ENCODE measurements at places on chromosomes 5 and 9.

DNA sequence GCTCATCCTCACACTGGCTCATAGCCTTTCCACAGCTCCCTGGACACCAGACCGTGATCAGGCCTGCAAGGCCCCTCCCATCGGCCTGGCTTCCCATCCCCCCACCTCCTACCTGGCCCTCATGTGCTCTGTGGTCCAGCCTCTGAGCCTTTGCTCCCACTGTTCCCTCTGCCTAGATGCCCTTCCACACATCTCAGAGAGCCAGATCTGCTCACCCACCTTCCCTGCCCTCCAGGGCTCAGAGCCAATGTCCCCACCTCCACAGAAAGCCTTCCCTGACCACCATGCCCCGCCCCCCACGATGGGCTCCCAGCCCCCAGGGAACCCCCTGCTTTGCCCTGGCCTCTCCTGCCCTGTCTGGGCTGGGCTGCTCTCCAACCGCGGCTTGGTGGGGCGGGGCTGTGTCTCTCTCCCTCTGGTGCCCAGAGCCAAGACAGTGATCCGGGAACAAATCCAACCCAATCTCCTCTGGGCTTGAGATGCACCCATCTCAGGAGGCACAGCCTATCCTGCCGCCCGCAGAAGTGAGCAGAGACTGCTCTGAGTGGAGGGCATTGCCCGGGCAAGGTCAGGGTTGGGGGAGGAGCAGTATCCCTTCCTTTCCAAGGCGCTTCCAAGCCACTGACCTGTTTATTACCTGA is 1.6 kb downstream of the NINJ1 start:
- DNase-seq = peak; percentile 67

DNA sequence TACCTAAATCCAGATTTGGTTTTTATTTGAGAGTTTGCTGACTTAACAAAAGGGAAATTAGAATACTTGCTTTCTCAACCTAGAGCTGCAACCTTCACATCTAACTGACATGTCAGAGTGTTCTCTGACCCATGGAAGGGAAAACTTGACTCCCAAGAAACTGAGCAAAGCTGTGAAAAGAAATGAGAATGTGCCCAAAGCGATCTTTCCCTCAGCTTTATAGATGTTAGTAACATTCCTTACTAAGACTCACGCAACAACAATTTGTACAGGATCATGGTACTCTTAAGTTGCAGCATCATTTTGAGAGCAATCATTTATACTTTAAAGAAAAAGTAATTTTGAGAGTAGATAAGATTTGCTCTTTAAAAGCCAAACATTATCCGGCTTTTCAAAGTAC is 117.0 kb upstream of the FBXL7 start:
- DNase-seq = no peak

- no peak for DNase-seq
These were observed 188.4 kb downstream of the RGS3 start for GRCh38 chr9:113651896-113652295.

DNA sequence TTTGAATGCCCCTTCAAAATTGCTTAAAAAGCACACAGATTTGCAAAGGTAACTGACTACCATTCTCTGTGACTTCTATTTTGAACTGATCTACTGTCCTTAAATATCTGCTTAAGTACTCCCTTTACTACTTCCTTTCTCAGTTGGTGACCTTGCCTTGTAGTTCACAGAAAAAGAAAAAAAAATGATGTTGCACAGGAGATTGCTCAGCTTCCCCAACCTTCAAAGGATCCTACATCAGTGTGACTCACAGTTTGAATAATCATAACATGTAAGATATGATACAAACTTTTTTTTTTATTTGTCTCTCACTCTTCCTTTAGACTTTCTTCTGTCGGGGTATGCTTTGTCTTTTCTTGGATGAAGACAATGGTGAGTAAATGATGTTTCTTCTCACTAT is 1029.6 kb downstream of the CDH12 start:
- no peak for DNase-seq

DNA sequence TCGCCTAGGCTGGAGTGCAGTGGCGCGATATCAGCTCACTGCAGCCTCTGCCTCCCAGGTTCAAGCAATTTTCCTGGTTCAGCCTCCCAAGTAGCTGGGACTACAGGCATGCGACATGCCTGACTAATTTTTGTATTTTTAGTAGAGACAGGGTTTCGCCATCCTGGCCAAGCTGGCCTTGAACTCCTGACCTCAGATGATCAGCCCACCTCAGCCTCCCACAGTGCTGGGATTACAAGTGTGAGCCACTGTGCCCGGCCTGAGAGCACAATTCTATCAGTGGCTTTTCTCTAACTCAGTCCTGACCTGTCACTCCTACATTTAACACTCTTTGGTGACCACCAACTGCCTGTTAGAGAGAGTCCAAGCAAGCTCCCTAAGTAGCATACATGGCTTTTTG is 82.7 kb upstream of the SPOCK1 start:
- no peak for DNase-seq

- peak; percentile 46 for DNase-seq
These were observed 12.0 kb downstream of the GPSM1 start for GRCh38 chr9:136339173-136339957.

GRCh38 chr9:30661925-30662324 is 1722.5 kb upstream of the ACO1 start:
- no peak for DNase-seq

GRCh38 chr5:122924719-122925395 is 79.4 kb downstream of the SNX24 start:
- no peak for DNase-seq

DNA sequence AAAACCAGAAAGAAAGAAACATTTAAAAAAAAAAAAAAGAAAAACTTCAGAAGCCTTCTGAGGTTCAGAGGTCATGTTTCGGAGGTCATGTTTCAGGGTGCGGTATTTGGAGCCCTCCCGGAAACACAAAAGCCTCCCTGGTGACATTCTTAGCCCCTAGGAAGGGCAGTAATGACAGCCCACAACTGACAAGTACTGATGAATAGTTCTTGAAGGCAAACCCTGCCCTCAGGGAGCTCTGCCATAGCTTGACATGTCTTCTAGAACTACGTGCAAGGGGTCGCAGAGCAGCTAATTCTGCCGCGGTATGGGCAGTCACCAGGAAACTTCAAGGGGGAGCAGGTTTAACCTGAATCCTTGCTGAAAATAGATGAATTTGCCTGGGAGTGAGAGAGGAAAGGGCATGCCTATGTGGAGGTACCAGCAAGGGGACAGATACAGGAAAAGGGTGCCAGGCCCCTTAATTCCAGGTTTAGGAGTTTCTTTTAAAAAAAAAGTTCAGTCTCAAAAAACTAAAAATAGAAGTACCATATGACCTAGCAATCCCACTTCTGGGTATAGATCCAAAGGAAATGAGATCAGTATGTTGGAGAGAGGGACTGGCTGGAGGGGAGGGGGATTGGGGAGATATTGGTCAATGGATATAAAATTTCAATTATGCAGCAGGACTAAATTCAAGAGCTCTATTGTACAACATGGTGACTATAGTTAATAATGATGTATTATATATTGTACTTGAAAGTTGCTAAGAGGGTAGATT is 98.4 kb downstream of the C9orf152 start:
- DNase-seq = no peak

GRCh38 chr9:121700165-121700831 is 48.9 kb downstream of the DAB2IP start:
- DNase-seq = peak; percentile 56

DNA sequence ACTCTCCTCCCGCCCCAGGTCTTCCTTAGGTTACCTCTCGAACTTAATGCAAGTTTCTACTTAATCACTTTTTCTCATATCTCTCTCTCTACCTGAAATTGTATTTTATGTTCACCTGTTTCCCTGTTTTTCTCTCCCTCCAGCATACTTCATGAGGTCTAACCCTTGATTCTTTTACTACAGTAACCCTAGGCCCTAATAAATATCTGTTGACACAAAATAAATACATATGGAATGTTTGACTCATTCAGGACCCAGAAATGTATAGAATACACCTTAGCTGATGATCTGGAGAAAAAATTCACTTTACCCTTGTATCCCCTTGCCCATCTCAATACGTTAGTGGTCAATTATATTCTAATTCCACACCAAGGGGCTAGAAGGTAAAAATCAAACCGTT is 250.9 kb upstream of the PTGER4 start:
- DNase-seq = no peak

GRCh38 chr9:108258640-108259039 is 597.1 kb downstream of the ACTL7B start:
- no peak for DNase-seq

GRCh38 chr5:115375893-115376292 is 79.4 kb upstream of the CCDC112 start:
- no peak for DNase-seq

- no peak for DNase-seq
These were observed 7.7 kb downstream of the NOXA1 start for GRCh38 chr9:137430723-137431415.

DNA sequence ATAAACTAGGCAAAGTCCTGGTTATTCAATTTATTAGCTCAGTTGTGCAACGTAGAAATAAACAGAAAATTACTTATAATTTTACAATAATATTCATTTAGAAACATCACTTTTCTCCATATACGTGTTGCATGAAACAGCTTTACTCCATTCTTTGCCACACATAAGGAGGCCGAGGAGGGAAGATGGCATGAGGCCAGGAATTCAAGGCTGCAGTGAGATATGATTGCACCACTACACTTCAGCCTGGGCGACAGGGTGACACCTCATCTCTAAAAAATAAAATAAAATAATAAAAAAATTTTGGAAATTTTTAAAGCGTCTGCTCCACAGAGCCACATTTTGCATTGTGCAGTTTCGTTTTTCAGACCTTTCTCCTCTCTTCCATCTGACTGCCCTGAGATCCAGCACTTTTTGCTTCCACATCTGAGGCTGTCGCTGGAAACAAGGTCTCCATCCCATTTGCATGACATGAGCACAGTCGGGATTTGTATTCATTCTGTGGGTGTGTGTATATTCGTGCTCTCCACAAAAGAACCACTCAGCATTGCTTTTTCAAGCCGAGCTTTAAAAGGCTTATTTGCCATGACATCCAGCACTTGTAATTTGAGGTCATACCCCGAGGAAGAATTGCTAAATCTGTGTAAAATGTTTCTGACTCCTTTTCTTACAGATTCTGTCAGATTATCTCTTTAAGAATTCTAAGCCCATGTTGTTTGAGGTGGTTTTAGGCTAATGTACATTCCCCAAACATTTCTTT is 98.6 kb upstream of the MSX2 start:
- no peak for DNase-seq

- DNase-seq = no peak
These were observed 199.4 kb upstream of the SLC24A2 start for GRCh38 chr9:19988281-19988680.

- DNase-seq = no peak
These were observed 391.1 kb upstream of the GRIA1 start for GRCh38 chr5:153099328-153099727.

DNA sequence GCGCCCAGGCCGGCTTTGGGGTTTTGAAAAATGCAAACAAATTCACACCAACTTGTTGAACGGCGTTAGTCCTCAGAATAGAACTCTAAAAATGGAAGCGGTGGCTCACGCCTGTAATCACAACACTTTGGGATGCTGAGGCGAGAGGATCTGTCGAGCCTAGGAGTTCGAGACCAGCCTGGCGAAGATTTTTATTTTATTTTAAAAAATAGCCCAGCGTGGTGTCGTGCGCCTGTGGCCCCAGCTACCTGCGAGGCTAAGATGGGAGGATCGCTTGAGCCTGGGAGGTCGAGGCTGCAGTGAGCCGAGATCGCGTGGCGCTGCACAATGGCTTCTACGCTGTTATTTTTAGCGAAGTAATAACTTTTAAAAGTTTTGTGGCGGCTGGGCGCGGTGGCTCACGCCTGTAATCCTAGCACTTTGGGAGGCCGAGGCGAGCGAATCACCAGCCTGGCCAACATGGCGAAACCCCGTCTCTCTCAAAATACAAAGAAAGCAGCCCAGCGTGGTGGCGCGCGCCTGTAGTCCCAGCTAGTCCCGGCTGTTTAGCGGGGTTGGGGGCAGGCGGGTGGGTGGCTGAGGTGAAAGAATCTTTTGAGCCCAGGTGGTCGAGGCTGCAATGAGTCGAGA is 694 bp upstream of the PLIN2 start:
- DNase-seq = no peak

- peak; percentile 78 for DNase-seq
These were observed 106.0 kb upstream of the LRRTM2 start for GRCh38 chr5:138981131-138981530.

GRCh38 chr5:68435611-68436010 is 220.1 kb downstream of the PIK3R1 start:
- DNase-seq = no peak

DNA sequence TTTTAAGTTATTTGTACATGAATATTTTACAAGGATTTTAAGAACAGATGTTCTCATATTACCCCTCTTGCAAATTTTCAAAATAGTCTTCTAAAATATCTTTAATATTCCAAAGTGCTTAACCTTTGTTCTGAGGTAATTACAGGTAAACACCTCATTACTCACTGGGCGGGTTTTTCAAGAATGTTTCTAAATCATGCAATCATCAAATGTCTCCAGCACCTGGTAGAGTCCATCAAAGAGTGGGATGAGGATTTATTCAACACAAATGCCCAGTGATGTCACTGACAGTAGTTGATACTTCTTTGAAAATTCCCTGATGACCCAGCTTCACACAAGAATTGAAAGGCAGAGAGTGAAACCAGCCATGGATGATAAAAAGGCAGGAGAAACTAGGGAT is 114.4 kb downstream of the SEC61B start:
- DNase-seq = no peak

- peak; percentile 73 for DNase-seq
These were observed 122.5 kb downstream of the COL23A1 start for GRCh38 chr5:178467568-178468195.

DNA sequence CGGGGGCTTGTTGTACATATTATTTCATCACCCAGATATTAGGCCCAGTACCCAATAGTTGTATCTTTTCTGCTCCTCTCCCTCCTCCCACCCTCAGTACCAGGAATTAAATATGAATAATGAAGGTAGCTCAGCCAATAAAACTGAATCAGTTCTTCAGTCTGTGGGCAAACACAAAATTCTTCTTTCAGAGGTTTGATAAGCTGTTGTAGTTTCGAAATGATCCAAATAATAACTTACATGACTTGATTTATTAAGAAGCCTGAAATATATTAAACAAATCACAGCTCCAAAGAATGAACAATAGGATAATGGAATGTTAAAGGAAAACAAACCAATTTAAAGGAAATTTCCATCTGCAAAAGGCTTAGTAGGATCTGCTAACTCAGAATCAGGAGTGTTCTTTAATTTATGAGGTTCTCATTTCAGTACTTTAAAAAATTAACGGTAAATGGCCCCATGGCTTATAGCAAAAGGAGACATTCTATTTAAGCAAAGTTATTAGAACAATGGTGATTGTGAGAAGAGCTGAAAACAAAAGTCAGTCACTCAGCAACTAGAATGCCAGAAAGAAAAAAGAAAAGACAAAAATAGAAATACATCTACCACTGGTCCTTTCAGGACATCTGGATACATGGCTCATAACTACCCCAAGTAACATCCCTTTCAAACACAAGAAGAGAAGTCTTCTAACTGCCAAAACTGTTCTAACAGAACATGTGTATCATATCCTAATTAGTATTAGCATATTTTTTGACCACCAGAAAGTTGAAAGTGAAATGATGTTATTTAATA is 62.4 kb downstream of the NR3C1 start:
- DNase-seq = no peak

GRCh38 chr9:97802276-97802675 is 50.8 kb upstream of the FOXE1 start:
- DNase-seq = peak; percentile 65

- DNase-seq = peak; percentile 20
These were observed 17.6 kb upstream of the SETX start for GRCh38 chr9:132372177-132373095.
